ENCODE measurements at places on chromosomes 1 and 21.

DNA sequence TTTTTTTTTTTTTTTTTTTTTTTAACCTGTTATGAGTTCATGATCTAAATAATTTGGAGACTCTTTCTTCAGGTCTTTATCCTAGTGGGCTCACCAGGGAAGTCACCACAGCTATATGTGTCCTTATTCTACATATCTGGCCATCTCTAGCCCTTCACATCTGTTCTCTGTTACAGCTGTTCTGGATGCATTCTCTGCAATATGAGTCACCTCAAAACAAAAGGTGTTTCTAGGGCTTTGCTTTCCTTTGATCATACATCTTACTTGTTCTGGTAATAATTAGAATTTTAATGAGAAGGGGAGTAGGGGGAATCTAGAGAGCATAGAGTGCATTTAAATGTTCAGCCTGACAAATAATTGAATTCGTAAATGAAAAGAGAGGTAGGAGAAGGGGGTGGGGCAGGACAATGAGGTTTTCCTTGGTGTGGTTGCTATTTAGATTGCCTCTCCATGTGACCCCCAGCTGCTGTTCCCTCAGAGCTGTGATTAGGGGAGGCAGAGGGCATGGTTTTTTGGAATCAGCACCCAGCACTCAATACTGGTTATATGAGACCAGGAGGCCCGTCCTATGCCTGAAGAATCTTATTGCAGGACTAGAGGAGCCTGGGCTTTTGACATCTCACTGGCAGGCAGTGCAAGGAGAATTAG, 8.0 kb downstream of the SYT6 start:
- no peak for DNase-seq

GRCh38 chr1:178243119-178243518, 149.2 kb downstream of the RASAL2 start:
- DNase-seq = no peak

GRCh38 chr1:161092621-161093028, 3.3 kb upstream of the NECTIN4 start:
- DNase-seq = no peak

DNA sequence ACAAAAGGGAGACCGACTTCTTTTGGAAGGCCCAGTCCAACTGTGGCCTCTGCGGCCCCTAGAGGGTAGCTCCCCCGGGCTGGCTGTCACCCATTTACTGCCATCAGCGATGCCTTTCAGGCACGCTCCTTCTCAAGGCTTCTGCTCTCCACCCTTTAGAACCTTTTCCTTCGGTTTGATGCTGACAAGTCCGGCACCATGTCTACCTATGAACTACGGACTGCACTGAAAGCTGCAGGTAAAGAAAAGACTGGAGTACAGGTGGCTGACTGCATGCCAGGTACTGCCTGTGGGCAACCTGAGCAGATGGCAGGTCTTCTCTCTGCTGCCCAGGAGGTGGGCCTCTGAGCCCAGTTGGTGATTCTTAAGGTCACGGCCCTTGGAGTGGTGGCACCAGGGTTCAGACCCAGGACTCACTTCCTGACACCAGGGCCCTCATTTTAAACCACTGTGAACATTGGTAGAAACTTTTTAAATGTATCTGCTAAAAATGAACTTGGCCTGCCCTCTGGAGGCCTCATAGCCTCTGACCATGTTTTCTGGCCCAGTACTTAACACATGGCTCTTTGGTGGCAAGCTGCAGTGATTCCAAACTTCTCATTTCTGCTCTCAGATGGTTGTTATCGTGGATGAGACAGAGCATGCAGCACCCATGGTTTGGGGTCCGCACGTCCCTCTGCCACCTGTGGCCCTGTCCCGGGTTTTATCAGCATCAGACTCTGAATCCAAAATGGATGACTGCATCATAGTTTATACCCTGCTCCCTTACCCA, 45.7 kb downstream of the CAPN9 start:
- DNase-seq = no peak

GRCh38 chr1:231841616-231842344, 215.2 kb downstream of the DISC1 start:
- no peak for DNase-seq

- no peak for DNase-seq
Measured at GRCh38 chr1:81681114-81681513, 119.6 kb upstream of the ADGRL2 start.

DNA sequence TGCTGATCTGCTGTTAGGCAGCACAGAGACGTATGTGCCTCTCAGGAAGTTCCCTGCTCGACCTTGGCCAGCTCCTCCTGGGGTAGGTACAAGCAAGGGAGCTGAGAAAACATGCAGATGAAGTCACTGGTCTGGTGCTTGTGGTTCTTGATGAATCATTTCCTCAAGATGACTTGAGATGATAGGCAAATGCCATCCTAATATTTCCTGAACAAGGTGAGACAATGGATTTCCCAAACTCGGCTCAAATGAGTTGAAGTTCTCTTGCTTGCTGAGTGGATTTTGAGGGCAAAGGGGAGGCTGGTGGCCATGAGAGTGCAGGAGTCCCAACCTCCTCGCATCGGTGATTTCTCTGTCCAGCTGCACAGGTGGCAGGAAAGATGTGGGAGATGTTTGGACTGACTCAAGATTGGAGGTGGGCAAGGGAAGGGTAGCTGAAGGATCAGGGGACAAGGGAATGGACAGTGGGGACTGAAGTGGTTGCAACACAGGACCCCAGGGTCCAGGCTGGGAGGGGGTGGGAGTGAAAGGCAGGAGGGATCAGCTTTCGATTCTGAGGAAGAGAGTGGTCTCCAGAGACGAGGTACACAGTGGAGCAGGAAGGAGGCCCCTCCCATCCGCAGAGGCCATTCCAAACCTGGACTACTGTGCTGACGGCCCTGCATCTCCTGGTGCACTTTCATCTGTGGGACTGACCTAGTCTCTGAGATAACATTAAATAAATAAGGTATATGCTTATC, 63.9 kb downstream of the CAPN2 start:
- no peak for DNase-seq

GRCh38 chr1:152462636-152463035, 48.0 kb upstream of the LCE5A start:
- DNase-seq = no peak

- DNase-seq = no peak
Measured at GRCh38 chr1:234533975-234534876, 55.2 kb upstream of the TARBP1 start.

- no peak for DNase-seq
Measured at GRCh38 chr1:56864430-56864829, 9.8 kb downstream of the C8A start.

DNA sequence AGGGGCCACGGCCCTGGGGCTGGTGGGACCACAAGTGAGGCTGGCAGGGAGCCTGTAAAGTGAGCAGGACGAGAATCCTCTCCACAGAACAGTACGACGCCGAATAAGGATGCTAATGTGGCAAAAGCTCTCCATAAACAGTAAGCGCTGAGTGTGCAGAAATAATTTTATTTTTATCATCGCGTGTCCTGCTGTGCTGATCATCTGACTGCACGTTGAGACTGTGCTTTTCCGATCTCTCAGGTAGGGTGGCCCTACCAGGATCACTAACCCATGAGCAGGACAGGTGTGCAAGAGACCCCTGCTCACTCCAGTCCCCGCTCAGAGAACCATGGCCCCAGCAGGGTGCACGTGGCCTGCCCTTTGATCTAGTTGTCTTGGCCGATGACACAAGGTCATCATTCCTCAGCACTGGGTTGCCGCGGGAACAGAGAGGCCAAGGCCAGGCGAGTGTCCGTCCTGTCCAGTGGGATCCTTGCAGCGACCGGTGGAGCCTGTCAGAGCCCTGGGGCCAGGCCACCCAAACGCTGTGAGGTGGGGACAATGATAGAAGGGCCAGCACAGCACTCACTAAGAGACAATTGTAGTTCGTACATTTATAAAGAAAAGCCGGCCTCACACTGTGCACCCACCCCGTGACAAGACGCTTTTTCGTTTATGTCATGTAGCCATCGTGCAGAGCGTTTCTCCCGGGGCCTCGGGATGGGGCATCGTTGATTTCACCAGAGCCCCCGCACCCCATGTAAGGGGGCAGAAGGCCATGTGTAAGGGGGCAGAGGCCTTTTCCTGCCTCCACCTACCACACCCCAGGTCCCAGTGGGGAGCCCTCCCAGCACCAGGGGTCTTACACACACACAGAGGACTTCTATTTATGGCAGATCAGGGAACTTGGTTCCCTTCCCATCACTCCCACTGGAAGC, 52.7 kb upstream of the ADARB1 start:
- no peak for DNase-seq

DNA sequence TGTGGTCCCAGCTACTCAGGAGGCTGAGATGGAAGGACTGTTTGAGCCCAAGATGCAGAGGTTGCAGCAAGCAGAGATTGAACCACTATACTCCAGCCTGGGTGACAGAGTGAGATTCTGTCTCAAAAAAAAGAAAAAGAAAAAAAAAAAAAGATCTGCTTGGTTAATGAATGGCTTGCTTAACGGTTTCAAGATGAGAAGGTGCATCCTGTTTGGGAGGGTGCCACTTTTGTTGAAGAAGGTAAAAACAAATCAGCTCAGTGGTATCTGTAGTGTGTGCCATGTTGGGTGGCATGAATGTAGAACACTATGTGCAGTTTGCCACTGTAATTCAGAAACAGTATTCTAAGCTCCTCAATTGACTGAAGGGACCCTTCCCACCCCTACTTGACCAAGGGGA, 94.9 kb upstream of the ETV3 start:
- DNase-seq = no peak

GRCh38 chr21:36663033-36663855, 35.7 kb upstream of the SIM2 start:
- DNase-seq = no peak

- no peak for DNase-seq
Measured at GRCh38 chr1:32536117-32536516, 3.1 kb upstream of the ZBTB8A start.

DNA sequence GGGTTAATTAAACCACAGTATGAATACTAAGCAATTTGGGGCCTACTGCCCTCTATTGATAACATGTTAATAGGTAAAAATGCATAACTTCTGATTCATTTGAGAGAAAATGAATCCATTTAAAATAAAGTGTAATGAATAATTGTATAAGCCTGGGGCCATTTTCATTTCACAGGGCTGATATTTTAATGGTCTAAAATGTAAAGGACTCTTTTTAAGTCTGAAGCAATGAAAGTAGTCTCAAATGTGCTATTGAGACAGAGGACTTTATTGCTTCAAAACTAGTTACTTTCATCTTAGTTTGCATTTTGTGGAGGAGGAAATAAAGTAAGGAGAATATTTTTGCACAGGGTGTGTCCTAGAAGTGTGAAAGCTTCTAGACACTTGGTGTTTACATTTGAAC, 155.4 kb downstream of the TLR5 start:
- no peak for DNase-seq

- no peak for DNase-seq
Measured at GRCh38 chr1:21782349-21782867, 541 bp downstream of the USP48 start.

- no peak for DNase-seq
Measured at GRCh38 chr1:116255486-116256285, 117.4 kb upstream of the ATP1A1 start.

DNA sequence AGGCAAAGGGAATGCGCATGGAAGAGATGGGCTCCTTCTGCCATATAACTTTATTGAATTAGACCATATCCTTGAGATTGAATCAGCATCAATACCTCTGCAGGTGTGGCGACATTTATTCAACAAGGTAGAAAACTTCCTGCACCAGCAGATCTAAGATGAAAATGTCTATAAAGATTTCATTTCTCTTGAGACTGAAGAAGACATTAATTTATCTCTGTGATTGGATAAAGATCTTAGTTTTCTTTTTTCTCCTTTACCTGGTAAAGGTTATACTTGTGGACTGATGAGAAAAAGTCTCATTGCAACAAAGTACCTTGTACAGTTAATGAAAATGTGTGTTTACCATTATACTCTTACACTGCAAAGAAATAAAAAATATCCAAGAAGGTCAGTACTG, at the start of gene OR2T8:
Gene OR2T8, plus strand, starts transcription at position 301 of the 400 bp plus-strand sequence. CDS start 766 bp downstream, outside the sequence.
- DNase-seq = no peak

- no peak for DNase-seq
Measured at GRCh38 chr1:204442376-204443259, 31.0 kb upstream of the PPP1R15B start.

GRCh38 chr1:18816808-18817207, 42.7 kb downstream of the TAS1R2 start:
- peak; percentile 42 for DNase-seq

DNA sequence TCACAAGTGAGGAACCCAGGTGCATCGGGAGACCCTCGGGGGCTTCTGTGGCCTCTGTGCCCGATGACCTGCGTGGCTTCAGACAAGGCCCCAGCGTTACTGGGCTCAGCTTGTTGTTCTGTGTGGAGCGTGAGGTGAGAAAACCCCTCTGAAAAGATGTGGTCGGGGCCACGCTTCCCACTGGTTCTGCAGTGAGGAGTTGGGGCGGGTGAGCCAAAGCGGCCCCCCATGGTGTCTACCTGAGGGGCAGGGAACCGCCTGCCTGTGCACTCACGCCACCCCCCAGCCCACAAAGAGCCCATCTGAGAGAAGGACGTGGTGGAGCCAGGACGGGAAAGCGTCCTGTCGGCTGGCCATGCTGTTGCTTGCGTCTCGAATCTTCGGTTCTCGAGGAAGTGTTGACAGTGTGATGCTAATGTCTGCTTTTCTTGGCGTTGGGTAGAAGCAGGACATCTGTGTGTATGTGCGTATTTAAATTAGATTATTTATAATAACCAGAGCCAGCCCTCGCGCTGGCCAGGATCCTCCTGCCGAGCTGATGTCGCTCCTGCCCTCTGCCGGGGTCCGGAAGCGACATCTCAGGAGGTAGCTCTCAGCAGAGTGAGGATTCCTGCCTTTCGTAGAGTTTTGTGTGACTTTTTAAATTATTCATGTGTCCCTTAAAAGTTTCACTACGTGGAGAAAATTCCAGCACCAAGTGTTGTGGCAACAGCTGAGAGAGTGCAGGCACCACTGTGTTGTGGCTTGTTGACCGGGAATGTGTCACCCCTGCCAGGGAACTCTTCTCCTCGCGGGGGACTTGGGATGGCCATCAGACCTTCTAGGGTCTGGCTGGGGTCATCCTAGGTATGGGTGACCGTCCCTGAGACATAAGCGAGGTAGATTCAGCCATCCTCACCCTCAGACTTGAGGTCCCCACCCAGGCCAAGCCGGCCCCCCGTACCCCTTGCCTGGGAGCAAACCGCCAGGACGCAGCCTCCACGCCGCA, 15.3 kb downstream of the TMEM201 start:
- no peak for DNase-seq

DNA sequence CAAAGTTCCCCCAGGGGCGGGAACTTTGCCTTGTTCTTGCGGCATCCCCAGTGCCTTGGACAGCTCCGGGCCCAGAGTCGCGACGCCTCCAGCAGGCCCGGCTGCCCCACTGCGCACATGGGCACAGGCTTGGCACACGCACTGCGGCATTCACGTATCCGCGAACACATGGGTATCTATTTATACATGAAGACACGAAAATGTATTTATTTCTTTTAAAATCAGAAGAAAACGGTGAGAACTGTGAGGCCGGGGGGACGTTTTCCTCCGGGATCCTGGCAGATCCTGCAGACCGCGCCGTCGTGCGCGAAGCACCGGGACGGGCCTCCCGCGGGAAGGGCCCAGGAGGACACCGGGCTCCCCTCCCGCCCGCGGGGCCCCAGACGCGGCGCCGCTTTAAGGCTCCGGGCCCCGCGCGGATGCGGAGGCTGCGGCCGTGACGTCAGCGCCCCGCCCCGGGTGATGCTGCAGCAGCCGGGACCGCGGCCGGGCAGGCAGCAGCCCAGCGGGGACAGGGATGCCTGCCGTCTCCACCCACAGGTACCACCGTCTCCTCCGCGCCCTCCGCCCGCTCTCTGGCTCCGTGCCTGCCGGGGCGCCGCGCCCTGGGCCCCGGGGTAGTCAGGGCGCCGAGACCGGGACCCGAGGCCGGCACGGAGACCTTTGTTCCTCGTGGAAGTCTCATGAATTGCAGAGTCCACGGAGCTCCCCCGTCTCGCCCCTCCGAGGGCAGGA, at the start of gene SLC45A1:
Gene SLC45A1, plus strand, starts transcription at position 468 of the 735 bp plus-strand sequence. CDS start 6,216 bp downstream, outside the sequence.
- DNase-seq = peak; percentile 43
